ENCODE measurements at places on chromosomes 1 and 21.

- no peak for DNase-seq
These were observed 70.7 kb upstream of the TSPAN2 start for GRCh38 chr1:115159958-115160357.

- no peak for DNase-seq
These were observed 7.5 kb downstream of the ELF3 start for GRCh38 chr1:202017749-202018467.

GRCh38 chr1:30318413-30318812 is 405.0 kb downstream of the MATN1 start:
- no peak for DNase-seq

DNA sequence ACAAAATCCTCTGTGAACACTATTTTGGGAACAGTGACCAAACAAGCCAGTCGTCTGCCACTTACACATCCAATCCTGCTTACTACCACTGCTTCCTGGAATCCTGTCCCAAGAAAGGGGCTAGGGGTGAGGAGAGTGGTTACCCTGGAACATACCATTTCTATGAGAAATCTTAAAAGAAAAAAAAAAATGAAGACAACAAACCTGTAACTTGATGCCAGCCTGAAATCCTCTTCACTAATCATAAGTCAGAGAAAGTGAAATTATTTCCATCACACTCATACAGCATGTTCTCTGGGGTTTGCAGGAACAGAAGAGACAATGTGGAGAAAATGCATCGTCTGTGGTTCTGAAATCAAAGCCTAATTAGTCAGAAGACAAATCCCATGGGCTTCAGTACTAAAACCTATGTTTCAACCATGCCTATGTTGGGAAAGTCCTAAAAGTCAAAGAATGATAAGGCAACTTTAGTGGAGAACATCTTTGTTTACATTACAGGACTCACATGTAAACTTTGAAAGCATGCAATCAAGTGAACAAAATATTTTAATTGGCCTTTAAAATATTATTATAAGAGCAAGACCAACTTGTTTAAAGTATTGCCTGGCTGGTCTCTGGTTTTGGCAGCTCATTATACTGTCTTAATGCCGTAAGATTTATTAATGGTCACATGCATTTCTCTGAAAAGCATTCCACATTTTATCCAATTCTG is 220.7 kb downstream of the LTN1 start:
- no peak for DNase-seq

DNA sequence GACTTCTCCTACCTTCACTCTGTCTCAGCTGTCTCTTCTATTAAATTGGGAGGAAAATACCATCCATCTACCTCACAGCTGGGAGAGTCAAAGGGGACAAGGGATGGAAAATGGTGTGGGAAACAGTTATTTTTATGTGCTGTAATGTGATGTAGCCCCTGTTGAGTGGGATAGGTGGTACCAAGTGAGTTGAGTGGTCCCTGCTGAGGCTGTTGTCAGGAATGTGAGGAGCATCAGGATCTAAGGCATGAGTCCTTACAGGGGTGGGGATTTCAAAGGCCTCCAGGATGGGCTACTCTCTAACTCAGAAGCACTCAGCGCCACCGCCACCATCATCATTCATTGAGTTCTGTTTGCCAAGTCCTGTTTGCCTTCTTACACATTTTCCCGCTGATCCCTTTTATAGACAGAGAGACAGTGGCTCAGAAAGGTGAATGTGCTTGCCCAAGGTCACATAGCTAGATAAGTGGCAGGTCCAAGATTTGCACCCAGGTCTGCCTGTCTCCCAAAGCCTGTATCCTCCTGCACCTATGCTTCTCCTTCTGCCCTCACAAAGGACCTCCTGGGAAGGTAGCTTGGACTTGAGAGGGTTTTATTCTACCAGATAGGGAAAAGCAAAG is 4.6 kb upstream of the ID3 start:
- no peak for DNase-seq

DNA sequence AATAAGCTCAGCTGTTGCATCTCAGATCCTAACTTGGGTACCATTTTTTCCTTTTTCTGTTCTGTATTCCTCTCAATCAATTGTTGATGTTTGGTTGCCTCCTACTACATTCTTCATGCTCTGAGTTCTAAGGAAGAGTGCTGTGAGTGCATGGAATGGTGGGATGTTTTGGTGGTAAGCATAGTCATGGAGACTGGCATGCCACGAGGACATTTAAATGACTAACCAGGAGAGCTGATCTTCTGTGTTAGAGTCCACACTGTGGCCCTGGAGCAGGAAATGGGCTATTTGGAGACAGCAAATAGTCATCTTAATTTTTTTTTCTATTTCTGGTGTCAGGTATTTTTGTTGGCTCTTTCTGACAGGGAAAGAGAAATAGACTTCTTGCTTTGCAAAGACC is 69.5 kb upstream of the HSD17B7 start:
- DNase-seq, result no peak

DNA sequence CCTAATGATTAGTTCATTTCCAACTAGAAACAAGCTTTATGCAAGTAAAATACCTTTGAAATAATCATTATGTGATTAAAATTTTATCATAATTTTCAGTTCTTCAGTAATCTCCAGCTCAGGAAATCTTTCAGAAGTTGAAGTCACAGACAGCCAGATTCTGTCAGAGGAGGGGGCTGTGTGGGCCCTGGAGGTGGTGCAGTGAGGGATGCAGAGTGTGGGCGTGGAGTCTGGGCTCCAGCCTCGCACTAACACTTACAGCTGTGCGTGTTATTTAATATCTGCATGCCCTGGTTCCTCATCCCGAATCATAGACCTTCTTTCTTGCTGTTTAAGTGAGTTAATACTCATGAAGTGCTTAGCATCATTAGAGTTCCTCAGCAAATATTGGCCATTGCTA is 23.9 kb downstream of the WDR64 start:
- DNase-seq, result no peak

GRCh38 chr1:64489707-64490106 is 19.8 kb downstream of the CACHD1 start:
- DNase-seq, result no peak

DNA sequence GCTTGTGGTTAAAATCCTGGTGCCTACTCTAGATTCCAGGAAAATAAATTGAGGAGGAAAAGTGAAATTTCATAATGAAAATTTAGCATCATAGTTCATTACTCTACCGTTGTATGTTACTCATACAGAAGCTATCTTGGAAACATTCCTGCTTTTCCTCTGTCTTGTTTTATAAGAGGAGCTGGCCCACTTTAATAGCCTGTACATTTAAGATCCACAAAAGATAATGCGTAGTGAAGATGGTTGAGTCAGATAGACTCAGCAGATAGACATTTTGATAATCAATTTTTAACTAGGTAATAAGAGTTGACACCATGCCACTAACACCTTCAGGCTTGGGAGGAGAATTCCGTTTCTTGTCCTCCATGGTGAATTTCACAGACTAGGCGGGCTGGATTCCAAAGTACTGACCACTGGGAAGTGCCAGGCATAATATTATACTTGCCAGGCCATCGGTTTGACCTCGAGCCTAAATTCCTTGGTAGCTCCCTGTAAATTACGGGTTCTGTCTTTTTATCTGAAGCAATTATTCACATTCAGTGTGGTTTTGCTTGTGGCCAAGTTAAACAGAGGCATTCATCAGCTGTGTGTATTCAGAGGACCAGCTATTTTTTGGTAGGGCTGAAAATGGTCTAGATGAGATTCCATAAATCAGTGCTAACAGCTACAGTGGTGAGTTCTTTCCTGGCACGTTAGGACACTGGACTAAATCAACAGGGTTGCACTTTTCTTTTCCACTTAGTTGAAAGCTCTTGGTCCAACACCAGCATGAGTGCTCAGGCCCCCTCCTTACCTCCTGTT is 111.9 kb upstream of the KAZN start:
- no peak for DNase-seq
